ENCODE measurements at places on chromosomes 1 and 21.

GRCh38 chr1:156912861-156913808, 7.3 kb upstream of the LRRC71 start:
- DNase-seq = no peak

DNA sequence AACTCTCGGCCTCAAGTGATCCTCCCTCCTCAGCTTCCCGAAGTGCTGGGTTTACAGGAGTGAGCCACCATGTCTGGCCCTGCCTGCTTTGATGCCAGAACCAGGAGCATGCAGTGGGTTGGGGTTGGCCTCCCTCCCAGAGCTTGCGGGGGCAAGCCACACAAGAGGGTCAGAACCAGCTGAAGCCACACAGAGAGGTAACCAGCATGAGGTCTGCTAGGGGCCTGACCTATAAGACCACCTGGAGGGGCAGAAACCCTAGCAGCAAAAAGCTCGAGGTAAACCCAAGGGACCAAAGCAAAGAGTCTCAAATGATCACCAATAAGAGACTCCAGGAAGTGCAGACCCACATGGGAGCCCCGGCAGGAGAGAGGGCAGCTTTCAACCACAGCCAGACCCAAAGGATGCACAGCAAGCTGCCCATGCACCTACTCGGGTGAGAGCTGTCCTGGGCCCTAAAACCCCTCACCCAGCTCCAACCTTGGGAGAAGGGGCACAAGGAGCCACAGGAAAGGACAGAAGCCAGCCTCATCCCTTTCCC, 81.2 kb downstream of the TOMM20 start:
- peak; percentile 30 for DNase-seq

- DNase-seq = no peak
These were observed 99.0 kb downstream of the PLXNA2 start for GRCh38 chr1:208145167-208145566.

GRCh38 chr1:117826119-117826518, 103.3 kb downstream of the GDAP2 start:
- DNase-seq = no peak

DNA sequence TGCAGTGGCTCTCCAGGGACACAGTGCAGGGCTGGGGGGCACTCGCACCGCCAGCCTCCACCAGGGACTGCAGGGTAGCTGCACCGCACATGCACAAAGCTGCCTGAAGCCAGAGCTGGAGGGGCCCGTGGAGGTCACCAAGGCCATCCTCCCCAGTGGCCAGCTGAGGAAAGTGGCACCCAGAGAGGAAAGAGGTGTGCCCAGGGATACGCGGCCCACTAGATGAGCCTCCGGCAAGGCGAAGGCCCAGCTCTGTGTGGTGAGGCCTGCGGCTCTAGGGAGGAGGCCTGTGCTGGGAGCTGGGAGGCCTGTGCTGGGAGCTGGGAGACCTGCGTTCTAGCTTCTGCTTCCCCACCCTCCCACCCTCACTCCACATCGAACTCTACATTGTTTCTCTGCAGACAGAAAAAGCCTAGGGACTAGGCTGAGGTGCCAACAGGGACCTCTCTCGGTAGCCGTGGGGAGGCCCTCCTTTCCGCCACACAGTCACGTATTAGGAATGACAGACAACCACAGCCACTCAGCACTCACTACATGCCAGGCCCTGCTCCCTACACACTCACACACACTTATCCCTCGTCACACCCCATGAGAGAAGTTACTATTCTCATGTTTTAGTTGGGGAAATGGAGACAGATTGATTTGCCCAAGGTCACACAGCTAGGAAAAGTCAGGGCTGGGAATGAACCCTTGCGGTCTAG, 921 bp upstream of the ASCL5 start:
- no peak for DNase-seq

- no peak for DNase-seq
These were observed 248.6 kb upstream of the DEPDC1 start for GRCh38 chr1:68745451-68745850.

DNA sequence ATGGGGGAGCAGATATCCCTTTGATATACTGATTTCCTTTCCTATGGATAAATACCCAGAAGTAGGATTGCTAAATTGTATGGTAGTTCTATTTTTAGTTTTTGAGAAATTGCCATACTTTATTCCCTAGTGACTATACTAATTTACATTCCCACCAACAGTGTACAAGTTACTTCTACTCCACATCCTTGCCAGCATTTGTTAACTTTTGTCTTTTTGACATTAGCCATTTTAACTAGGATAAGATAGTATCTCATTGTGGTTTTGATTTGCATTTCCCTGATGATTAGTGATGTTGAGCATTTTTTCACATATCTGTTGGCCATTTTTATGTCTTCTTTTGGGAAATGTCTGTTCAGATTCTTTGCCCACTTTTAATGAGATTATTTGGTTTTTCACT, 620.6 kb upstream of the CAMK1G start:
- no peak for DNase-seq

- DNase-seq = no peak
These were observed 18.2 kb upstream of the PTGFRN start for GRCh38 chr1:116891396-116892079.

- no peak for DNase-seq
These were observed 16.8 kb downstream of the FLG2 start for GRCh38 chr1:152343006-152343405.

DNA sequence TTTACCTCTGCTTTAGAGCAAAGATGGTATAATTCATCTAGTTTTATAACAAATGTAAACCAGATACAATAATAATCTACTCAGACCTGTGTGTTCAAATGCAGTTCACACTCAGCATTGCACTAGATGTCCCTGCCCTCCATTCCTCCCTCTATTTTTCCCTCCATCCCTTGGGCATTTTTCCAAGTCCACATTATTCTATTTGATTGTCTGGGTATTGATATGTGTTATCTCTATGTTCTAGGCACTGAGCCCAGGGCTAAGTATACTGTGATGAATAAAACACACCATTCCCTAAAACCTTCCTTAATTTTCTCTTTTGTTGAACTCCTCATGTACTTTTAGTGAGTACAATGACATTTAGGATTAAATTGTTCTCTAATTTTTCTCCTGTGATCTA, 66.2 kb upstream of the HMCN1 start:
- DNase-seq = no peak

- no peak for DNase-seq
These were observed 284.5 kb upstream of the USP25 start for GRCh38 chr21:15445327-15445726.

DNA sequence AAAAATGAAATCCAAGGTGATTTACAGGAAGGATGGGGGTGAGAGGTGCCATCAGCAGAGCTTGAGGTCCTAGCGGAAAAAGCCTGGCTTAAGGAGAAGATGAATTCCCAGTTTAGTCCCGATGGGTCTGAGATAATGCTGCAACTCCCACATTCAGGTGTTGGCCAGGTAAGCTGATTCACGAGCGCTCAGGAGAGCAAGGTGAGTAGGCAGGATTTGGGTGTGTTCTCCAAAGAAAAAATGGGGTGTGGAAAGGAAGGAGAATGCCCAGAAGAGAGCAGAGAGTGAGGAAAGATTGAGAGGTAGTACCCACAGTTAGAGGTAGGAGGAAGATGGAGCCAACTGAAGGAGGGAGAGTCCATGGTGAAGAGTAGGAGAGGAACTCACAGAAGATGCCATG, 12.5 kb downstream of the RIMS3 start:
- DNase-seq = no peak

- DNase-seq = no peak
These were observed 22.8 kb downstream of the A3GALT2 start for GRCh38 chr1:33297911-33298622.

DNA sequence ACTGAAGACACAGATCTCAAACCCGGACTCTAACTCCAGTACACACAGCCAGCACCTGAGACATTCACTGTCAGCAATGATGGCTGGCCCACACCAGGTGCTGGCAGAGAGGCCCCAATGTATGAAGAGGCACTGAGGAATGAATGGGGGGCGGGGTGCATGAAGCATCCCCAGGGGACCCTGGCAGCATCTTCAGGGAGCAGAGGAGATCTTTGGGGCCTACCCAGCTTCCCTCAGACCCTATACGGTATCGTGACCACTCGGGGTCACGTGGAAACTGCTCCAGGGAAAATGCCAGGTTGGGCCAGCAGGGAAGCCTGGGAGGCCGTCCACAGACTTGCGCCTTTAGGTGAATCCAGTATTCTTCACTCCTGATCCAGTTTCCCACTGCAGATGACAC, 84.3 kb downstream of the NPHP4 start:
- no peak for DNase-seq

DNA sequence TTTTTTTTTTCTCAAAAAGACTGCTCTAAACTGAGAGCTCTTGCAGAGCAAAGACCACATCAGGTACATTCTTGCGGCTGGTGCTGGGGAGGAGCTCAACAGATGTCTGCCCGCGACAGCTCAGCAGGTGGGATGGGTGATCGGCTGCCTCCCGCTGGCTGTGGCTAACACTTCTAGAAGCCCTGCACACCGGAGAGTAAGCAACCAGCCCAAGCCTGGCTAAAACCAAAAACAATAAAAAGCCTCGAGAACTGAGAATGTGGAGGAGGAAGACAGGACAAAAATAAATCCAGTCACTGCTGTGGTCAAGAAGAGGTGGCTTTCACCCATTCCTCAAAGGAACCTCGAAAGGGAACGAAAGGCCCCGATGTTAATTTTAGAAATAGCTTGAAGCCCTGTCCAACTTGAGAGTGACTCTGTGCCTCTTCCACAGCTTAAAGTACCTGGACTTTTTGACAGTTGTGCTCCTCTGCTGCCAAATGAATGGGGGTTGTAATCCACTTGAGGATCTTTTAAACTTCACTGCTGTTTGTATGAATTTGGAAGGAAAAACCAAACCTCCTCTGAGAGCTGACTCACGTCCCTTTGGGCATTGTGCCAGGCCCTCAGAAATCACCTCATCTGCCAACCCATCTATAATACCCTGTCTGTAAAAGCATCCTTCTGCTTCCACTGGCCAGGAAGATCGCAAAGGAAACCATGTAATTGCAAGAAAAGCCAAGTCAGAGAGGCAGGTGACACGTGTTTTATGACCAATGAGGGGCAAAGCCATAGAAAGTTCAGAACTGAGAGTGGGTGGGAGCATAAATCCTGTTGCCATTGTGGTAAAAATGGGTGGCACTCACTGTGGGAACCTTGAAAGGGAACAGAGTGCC, 78.6 kb downstream of the KCNN3 start:
- peak; percentile 93 for DNase-seq

- no peak for DNase-seq
These were observed 43.5 kb downstream of the GBP6 start for GRCh38 chr1:89407360-89407759.

GRCh38 chr1:80751204-80751603, 1049.5 kb upstream of the ADGRL2 start:
- DNase-seq = no peak

- DNase-seq = no peak
These were observed 967 bp downstream of the CENPS start for GRCh38 chr1:10431070-10431730.

DNA sequence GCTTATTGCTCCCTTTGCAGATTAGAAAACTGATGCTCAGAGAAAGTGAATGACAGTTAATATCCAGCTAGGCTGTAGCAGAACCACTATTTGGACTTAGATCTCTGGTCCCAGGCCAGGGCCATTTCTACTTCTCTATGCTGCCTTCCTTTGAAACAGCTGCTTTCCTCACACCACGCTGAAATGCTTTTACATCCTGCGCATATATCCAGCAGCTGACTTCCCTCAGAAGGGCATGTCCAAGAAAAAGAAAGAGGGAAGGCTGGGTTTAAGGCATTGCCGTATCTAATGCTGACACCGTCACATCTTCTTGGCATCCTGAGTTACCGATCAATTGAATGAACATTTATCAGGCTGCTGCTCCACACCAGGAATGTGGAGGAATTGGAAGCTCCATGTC, 122.4 kb downstream of the UBE2U start:
- DNase-seq = no peak

- no peak for DNase-seq
These were observed 104.2 kb downstream of the IGSF21 start for GRCh38 chr1:18211764-18212163.

- DNase-seq = no peak
These were observed 16.4 kb downstream of the SPSB1 start for GRCh38 chr1:9309080-9309479.

DNA sequence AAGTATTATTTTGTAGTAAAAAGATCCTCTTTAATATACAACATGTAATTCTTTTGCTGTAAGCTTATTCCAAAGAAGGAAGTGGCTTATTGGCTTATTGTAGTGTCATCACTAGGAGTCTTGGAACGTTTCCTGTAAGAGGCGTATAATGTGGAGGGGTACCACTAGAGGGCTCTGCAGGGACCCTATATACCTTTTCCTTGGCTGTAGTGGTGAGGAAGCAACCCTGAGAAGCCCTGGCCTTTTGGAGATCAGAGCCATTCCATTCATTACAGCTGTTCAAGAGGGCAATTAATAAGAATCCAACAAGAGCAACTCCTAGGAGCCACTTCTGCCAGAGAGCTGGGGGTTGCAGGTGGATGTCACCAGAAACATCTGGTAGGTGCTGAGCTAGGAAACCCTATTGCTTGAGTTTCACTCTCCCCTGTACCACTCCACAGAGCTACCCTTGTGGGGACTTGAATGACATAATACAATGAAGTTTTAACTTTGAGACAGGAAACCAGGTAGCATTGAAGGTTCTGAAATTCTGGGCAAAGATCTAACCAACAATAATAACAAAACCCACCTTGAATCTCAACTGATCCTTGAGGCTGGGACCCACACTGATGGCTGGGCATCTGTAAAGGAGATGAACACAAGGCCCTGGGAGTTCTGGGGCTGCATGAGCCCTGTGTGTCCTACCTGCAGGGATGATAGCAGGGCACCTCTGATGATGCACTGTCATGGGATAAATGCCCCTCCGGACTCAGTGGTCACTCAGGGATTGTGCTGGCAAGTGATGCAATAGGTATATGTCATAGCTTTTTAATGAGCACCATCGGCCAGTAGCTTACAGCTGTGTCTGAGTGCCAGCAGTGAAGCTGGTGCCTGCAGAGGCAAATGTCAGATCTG, 160.2 kb upstream of the COA6 start:
- DNase-seq = no peak

DNA sequence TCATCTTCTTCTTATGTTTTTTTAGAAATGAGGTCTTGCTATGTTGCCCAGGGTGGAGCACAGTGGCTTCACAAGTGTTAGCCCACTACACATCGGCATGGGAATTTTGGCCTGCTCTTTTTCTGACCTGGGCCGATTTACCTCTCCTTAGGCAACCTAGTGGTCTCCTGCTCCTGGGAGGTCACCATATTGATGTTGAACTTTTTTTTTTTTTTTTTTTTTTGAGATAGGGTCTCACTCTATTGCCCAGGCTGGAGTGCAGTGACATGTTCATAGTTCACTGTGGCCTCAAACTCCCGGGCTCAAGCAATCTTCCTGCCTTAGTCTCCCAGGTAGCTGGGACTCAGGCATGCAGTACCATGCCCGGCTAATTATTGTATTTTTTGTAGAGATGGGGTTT, 7.5 kb downstream of the AK2 start:
- no peak for DNase-seq

- peak; percentile 56 for DNase-seq
These were observed 155.4 kb downstream of the PGBD5 start for GRCh38 chr1:230270559-230271281.

- DNase-seq = no peak
These were observed 12.6 kb downstream of the MCL1 start for GRCh38 chr1:150566589-150567340.

GRCh38 chr1:19901653-19902052, 19.5 kb downstream of the OTUD3 start:
- DNase-seq = no peak

- DNase-seq = no peak
These were observed 4.4 kb downstream of the RCSD1 start for GRCh38 chr1:167634435-167634834.

- no peak for DNase-seq
These were observed 11.5 kb downstream of the MCOLN2 start for GRCh38 chr1:84985365-84985764.
